Endothelial cell of umbilical vein (primary cell): ENCODE measurements at places on chromosomes 4 and X.

DNA sequence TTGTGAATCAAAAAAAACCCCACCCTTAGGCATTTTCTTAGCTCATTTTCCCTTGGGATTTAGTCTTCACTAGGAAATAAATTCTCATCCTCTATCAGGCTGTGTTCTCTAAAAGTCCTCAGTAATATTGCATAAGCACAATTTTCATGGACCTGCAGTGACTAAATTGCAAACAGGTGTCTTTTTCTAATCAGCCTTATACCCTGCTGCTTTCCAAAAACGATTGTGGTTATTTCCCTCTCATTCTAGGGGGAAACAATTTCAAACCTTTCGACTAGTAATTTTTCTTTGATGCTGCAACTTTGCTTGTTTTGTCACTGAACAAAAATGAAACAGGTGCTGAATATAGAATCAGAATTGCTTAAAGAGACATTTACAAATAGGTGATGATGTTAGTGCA lies 549.9 kb downstream of the PDHA2 start:
- no peak for DNase-seq

- DNase-seq, result no peak
These were observed 22.2 kb downstream of the C4orf50 start for GRCh38 chr4:5995901-5996623.

- peak; percentile 1 for DNase-seq
These were observed 9.2 kb downstream of the VSIG4 start for GRCh38 chrX:66030505-66031317.

- DNase-seq, result no peak
These were observed 5.0 kb downstream of the P2RY10 start for GRCh38 chrX:78950009-78950835.

GRCh38 chrX:86930419-86930818 lies 587.2 kb upstream of the KLHL4 start:
- no peak for DNase-seq
